ENCODE measurements at places on chromosomes 3 and 15.

GRCh38 chr3:50245251-50245745 lies 9.3 kb downstream of the GNAI2 start:
- DNase-seq, result no peak

DNA sequence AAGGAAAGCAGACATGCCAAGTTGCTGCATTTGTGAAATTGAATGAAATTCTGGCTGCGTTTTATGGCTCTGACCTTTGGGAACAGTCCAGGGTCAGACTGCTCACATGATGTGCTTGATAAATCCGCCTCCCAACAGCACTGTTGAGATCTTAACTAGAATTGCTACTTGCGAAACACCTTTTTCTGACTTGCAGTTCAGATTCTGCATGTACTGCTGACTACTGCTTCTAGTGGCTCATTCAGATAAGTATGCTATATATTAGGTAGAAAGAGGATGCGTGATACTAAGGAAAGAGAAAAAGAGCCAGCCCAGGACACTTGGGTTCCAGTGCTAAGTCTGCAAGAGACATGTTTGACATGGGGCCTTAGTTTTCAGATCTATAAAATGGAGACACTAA lies 129.4 kb downstream of the LPP start:
- no peak for DNase-seq

GRCh38 chr3:126997455-126998038 lies 14.6 kb downstream of the PLXNA1 start:
- DNase-seq, result no peak

DNA sequence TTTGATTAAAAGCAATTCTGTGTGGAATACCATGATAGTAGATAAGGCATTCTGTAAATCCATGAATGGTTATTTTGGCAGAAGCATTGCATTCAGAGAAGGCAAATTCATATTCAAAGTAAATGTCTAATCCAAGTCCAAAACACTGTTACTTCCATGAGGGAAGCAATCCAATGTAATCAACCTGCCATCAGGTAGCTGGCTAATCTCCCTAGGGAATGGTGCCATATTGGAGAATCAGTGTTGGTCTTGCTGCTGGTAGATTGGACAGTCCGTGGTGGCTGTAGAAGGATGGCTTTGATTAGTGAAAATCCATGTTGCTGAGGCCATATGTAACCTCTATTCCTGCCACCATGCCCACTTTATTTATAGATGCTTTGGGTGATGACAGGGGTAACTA lies 72.1 kb upstream of the TNIK start:
- DNase-seq, result no peak

GRCh38 chr3:189355481-189356201 lies 183.9 kb downstream of the TPRG1 start:
- DNase-seq, result peak; percentile 39

DNA sequence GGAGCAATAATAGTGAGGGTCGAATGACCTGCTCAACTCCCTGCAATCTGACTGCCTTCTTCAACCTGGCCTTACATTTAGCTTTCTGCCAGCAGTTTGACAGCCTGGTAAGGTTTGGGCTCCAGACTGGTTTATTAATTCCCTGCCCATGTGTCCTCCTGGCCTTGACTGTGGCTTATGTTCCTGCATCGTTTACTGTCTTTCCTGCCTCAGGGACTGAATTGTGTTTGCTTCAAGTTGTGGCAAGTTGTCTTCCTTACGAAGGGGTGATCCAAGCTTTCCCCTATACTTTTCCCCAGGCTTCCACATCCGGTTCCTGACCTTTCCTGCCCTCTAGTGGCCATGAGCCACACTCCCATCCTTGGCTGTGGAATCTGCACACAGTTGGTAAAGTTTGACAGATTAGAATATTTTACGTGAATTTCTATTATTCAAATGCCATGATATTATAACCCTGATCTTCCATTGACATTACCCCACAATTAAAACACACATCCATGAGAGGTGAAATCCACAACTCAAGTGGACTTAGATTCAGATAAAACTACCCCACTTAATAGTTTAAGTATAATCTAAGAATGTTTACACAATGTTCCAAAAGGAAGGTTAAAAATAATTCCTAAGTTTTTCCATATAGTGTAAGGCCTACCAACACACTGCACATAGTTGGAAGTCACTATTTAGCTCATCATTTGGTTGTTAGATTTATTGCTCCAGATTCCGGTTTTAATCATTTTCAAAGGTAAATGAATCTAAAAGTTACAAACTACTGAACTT lies 95.7 kb downstream of the NEDD4 start:
- no peak for DNase-seq

DNA sequence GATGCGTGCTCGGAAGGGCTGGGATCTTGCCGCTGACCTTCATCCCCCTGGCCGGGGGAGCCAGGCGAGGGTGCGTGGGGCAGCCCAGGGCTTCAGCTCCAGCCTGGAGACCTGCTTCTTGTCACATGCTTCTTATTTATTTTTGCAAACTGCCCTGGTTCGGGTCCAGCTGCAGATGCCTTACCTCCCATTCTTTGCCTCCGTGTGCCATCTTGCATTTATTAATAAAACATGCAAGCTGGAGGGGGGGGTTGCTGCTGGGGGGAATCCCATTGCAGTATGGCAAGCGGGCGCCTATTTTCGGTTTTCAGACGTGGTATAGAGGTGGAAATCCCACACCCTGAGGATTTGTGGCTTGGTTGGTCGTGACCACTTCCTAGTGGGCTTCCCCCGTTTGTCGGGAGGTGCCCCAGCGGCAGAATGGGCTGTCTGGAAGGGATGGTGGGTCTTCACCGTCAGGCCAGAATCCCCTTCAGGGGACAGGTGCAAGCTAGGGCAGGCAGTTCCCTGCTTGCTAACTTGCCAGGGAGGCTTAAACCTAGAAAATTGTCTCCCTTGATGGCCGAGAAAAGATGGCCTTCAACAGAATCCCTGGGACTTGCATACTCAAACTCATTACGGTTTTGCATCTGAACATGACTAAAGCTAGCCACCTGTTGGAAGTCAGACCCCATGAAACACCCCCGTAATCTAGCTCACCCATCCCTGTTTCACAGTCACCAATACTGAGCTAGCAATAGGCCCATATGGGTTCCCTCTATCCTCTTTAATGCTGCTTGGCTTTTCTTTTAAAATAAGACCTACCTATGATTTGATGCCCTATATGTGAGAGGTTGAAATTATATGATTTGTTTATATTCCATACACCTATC lies 569 bp downstream of the TMEM266 start:
- DNase-seq, result peak; percentile 4
